Activated T-helper 1 cell treated with anti-CD3 and anti-CD28 coated beads, Interleukin-2, amount 50 U/mL, for 16 hours (primary cell): ENCODE measurements at places on chromosomes 2 and 18.

DNA sequence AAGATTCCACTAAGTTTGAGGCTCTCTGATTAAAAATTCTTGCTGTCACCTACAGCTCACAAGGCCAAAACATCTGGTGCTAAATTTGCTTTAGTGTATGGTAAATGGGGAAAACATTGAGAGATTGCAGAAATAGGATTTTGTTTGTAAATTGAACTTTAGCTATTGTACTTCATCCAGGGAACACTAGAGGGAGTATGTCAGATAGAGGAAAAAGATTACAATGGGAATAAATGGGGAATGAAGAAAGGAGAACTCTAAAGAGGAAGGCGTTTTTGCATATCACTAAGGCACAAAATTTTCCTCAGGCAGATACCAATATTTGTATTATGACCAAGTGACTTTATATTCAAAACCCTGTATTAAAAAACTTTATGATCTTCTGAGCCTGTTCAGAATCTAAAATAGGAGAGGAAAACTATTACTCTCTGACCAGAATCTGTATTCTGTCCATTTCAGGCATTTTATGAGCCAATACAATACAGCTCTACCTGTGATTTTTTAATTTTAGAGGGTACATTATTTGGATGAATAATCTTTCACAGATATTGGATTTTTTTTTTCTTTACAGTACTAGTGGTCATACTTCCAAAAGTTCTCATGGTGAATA lies 52.3 kb upstream of the ITGB6 start:
- no peak for DNase-seq

DNA sequence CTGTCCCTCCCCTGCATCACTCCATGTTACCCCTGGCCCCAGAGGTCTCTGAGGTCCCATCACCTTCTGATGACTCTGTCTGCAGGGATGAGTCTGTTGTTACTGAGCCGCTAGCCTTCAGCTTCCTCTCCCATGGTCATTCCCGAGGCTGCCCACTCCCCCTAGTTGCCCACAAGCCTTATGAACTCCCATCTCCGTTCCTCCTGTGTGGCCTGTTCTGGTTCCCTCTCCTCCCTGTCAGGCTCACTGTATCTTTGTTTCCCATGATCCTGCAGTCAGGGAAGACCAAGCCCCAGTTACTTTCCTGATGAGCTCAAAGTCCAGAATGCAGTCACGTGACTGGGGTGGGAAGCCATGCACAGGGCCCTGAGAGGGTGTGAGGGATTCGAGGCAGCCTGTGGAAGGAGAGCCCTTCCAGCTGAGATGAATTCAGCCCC lies 39.5 kb downstream of the INPP4A start:
- no peak for DNase-seq

DNA sequence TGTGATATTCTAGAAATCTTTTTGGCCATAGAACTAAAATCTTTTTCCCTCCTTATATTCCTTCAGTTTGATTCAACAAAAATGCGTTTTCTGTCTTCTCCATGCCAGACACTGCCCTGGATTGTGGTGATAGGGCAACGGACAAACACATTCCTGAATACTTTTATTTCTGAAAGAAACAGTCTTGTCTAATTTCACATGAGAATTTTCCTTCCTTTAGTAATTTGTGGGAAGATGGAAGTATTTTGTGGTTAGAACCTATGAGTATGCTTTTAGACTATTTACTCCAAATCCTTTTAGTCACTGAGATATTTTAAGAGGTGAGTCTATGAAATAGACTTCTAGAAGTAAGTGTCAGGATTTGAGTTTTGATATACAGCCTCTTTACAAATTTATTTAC lies 49.6 kb downstream of the COL5A2 start:
- DNase-seq: no peak

- DNase-seq: no peak
Measured at GRCh38 chr2:201180010-201180409, 2.9 kb upstream of the CASP10 start.

DNA sequence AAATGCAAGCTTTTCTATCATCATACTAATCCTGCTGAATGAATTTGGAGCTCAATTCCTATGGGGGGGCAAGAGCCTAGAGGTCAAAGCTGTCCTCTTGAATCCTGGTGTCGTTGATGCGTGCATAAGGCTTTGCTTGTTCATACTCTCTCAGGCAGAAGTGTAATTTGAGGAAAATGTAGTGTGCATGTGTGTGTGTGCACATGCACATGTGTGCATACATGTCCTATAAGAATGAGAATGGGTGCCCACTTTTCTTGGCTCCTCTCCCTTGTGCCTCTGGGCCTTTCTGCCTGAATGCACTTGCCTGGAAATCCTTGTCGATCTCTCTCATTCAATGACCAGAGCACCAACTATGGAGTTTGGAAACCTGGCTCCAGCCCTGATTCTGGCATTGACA lies 28.5 kb upstream of the C18orf32 start:
- no peak for DNase-seq

DNA sequence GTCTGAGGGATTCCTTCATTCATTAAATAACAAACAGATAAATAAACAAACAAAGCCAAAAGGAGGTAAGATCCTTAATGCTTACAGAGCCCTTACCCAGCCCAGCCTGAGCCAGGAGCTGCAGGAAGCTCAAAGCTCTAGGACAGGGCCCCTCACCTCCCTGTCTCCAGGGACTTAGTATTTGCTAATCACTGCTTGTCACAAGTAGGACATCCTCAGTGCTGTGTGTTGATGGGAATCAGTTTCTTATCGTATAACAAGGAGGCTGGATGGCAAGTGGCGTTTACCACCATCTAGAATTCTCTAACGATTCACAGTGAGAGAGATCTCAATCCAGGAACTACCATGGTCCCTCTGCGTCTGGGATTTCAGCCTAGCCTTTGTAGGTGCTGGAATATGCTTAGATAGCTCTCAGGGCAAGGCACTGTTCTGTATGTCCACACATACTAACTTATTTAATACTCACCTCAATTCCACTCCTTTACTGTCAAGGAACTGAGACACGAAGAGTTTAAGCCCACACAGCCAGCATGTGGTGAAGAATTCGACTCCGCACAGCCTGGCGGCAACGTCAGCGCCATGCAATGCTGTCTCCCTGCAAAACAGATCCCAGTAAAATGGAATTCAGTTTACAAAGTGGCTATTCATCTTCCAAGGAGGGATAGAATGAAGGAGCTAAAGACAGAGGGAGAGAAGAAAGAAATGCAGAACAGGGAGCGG lies 164.8 kb downstream of the MYCN start:
- DNase-seq: no peak

GRCh38 chr2:41728788-41729338 lies 319.0 kb upstream of the PKDCC start:
- DNase-seq: no peak

DNA sequence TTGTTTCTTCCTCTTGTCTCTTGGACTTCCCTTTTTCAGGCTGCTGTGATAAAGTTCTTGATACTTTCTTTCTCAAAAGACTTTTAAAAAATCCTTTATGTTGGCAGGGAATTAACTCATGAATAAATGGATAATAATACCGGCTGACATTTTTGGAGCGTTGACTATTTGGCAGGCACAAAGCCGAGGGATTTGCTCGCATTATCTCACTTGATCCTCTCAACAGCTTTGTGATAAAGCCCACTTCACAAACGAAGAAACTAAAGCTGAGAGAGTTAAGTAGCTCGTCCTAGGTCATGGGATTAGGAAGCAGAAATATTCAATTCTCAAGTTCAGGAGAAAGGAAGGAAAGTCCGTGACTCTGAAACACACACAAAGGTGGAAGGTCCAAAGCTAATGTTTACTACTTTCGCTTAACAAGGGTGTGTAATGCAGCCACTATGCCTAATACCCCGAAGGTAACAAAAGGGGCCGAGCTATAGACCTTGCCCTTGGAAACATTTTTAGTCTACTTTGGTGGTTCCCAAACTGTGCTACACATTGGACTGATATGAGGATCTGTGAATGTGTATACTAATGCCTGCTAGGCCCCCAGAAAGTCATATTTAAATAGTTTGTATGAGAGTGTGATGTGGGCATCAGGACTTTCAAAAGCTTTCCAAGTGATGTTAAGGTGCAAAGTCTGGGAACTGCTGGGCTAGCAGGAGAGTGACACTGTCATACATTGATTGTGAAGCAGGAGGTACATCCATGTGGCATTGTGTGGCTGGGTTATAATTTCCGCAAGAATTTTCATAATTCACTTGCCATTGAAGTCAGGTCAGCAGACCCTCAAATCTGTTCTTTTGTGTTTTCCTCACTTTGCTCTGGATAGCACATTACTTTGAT lies 508.4 kb downstream of the PLCL1 start:
- DNase-seq: no peak

DNA sequence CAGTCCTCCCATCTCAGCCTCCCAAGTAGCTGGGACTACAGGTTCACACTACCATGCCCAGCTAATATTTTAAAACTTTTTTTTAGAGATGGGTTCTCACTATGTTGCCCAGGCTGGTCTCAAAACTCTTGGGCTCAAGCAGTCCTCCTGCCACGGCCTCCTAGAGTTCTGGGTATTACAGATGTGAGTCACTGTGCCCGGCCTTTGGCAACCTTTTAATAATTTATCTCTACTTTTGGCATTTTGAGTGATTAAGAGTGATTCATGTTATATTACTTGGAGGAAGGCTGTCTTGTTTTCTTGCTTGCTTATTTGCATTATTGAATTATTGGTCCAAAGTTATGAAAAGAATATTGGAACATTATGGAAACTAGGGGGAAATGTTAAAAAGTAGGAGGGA lies 24.3 kb downstream of the NCOA1 start:
- DNase-seq: no peak

- DNase-seq: no peak
Measured at GRCh38 chr2:174688079-174688478, 76.2 kb downstream of the CHRNA1 start.

GRCh38 chr18:32368991-32369390 lies 101.7 kb downstream of the GAREM1 start:
- DNase-seq: no peak

DNA sequence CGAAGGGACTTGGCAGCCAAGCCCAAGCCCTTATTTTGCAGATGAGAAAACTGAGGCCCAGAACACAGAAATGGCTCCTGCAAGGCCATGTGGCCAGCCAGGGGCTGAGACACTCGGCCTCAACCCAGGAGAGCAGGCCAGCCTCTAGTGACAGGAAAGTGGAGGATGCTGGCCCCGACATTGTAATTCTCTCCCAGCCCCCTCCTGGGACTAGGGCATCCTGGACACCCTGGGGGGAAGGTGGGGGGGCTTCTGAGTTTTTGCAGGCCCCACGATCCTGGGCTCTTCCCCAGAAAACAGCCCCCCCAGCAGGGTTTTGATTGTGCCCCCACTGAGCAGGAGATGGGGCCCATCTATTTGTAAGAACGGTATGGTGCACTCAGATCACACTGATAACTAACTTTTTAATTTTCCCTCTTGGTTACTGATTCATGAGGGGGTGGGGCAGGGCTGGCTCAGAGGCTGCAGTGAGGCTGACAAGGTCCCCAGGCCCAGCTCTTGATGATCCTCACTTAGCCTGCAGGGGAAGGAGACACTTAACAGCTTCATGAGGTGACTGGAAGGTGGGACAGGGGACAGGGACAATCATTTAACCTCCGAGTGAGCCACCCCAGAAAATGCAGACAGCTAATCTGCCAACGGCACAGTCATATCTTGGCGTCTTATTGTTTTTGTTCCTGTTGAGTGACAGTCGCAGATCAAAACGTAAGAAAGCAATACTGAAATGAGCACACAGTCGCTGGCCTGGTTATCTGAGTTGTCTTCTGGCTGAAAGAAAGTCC lies 18.9 kb downstream of the SMAD7 start:
- no peak for DNase-seq

- no peak for DNase-seq
Measured at GRCh38 chr2:55482186-55482884, 37.2 kb upstream of the CFAP36 start.

GRCh38 chr18:80126797-80127196 lies 17.7 kb downstream of the ADNP2 start:
- no peak for DNase-seq

DNA sequence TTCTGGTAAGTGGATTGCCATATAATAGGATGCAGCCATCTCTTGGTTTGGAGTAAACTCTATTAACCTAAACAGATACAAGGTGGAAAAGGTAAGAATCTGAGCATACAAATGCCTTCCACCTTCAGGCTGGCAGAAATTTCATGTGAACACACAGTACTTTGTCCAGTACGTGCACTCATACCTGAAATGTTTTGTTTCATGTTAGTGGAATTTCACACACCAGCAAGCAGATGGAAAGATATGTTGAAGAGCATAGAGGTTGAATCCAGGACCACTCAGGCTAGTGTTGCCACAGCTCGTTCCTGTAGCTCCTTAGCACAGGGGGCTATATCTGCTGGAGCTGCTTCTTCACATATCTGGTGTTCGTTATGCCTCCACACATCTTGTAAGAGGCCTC lies 34.0 kb downstream of the CRIM1 start:
- DNase-seq: no peak

- DNase-seq: no peak
Measured at GRCh38 chr2:214695789-214696188, 113.7 kb downstream of the BARD1 start.

DNA sequence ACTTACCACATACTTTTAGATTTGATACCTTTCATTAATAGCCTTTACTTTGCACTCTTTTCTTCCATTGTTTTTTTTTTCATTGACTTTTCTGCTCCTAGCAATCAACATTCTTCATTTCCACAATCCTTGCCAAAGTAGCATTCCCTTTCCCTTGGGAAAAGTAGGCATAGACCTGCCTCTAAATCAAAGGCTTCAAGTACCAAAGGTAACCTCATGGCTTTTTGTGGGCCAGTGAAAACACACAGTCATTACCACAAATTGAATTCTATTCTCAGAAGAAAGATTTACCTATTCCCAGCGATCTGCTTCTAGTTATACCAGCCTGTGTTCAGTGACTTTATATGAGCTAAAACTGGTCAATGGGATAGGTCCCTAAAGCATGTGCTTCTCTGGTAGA lies 109.2 kb downstream of the SOCS6 start:
- DNase-seq: no peak

DNA sequence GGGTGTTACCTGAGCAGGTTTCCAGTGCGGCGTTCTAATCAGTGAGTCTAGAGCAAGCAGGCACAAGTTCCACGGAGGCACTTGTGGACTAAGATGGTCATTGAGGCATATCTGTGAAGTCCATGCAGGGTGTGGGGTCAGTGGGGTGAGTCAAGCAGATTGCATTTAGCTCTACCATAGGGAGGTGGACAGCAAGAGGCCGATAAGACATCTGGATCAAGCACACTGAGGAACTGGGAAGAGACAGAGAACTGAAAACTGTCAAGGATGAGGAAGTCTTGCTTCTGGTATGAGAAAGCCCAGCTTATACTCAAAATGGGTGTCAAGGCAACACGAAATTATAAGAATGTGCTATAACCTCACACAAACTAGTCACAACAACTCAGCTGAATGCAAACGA lies 61.2 kb upstream of the SLC39A10 start:
- no peak for DNase-seq
